ENCODE measurements at places on chromosomes 13 and 19.

GRCh38 chr13:31965361-31966066 is 66.1 kb upstream of the FRY start:
- no peaks in the 10 kb centered on the region for H3K27me3 ChIP-seq
- no peak overlapping the region for H3K4me3 ChIP-seq
- peaks cover 10% of the 10 kb centered on the region for H3K4me1 ChIP-seq
- no peak for DNase-seq
- no peak overlapping the region for H3K27ac ChIP-seq

- no peak for DNase-seq
- no peaks in the 10 kb centered on the region for H3K36me3 ChIP-seq
- H3K4me1 ChIP-seq, result no peaks in the 10 kb centered on the region
- H3K27me3 ChIP-seq, result no peaks in the 10 kb centered on the region
Measured at GRCh38 chr13:42360046-42360574, 88.2 kb downstream of the AKAP11 start.

DNA sequence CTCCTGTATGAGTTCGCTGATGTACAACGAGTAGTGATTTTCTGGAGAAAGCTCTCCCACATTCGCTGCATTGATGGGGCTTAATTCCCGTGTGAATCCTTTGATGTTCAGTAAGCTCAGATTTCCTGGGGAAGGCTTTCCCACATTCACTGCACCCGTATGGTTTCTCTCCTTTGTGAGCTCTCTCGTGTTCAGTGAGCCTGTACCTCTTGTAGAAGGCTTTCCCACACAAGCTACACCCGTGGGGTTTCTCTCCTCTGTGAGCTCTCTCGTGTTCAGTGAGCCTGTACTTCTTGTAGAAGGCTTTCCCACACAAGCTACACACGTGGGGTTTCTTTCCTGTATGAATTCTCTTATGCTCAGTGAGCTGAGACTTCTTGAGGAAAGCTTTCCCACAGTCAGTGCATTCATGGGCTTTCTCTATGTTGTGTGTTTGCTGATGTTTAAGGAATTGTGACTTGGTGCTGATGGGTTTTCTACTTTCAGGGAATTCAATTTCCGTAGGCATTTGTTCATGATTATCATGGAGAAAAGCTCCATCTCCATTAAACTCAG is 3.5 kb upstream of the ZNF577 start:
- H3K4me1 ChIP-seq, result peaks cover 4% of the 10 kb centered on the region
- no peak for DNase-seq
- H3K36me3 ChIP-seq, result peaks cover 77% of the 10 kb centered on the region

DNA sequence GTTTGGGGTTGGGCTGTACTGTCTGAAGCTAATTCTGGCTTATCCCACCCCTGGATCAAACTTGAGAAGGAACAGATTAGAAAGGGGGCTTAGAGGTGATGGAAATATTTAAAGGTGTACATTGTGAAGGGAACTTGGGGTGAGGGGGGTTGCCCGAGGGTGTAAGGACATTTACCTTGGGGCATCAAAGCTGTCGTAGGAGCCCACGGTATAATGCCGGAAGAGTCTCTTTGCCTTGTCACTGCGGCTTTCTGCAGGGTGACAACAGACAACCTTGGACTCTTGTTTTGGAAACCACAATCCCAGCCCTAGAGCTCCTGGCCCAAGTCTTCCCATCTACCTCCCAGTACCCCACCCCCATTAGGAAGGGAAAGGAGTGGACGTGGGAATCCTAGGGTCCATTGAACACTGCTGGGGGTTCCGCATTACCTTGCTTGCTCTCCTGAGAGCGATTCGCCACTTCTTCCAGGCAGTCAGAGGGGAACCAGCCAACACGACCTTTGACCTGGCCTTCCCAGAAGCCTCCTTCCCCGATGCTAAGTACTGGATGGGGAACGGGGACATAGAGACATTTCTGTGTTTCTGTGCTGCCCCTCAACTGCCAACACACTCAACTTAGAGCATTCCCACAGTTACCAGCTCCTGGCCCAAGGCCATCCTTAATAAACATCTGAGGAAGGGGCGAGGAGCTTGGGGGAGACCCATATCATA is 22.0 kb downstream of the SHANK1 start:
- no peaks in the 10 kb centered on the region for H3K4me1 ChIP-seq
- no peaks in the 10 kb centered on the region for H3K27me3 ChIP-seq
- H3K27ac ChIP-seq, result no peak overlapping the region
- no peak overlapping the region for H3K4me3 ChIP-seq
- no peaks in the 10 kb centered on the region for H3K36me3 ChIP-seq

GRCh38 chr19:3481241-3482090 is 1.1 kb upstream of the SMIM24 start:
- H3K4me1 ChIP-seq, result no peaks in the 10 kb centered on the region
- peaks cover 3% of the 10 kb centered on the region for H3K27me3 ChIP-seq
- no peaks in the 10 kb centered on the region for H3K36me3 ChIP-seq
- H3K4me3 ChIP-seq, result no peak overlapping the region
- no peak overlapping the region for H3K27ac ChIP-seq

GRCh38 chr19:33497131-33497777 is 24.3 kb downstream of the PEPD start:
- H3K4me3 ChIP-seq, result no peak overlapping the region
- H3K27ac ChIP-seq, result no peak overlapping the region
- no peaks in the 10 kb centered on the region for H3K4me1 ChIP-seq
- H3K27me3 ChIP-seq, result no peaks in the 10 kb centered on the region
- DNase-seq, result no peak
- peaks cover 15% of the 10 kb centered on the region for H3K36me3 ChIP-seq

DNA sequence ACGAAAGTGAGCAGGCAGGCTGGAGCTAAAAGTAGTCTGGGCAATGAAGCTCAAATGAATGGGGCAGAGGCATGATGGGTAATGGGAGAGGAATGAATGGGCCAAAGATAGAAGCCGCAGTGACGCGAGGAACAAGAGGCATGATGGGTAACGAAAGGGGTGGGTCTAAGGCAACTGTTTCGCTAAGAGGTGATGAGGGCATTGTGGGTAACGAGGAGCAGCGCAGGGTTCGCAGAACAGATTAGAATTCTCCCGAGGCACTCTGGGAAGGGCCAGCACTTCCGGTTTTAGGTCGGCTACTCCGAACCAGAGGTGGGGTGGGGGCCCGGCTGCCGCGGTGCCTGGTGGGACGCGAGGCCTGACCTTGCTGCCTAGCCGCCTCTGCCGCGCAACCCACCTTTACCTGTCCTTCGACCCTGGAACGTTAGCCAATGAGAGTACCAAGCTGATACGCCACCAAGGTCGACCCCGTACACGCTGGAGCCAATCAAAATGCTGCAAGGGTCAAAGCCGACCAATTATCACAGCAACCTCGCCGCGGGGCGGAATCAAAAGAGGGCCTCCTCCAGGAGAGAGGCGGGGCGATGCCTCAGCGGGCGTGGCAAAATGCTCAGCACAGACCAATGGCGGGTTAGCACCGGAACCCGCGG is 563 bp upstream of the TOMM40 start:
- H3K4me3 ChIP-seq, result peak overlapping the region; percentile 54
- peaks cover 48% of the 10 kb centered on the region for H3K36me3 ChIP-seq
- no peaks in the 10 kb centered on the region for H3K27me3 ChIP-seq
- H3K27ac ChIP-seq, result peak overlapping the region; percentile 90

DNA sequence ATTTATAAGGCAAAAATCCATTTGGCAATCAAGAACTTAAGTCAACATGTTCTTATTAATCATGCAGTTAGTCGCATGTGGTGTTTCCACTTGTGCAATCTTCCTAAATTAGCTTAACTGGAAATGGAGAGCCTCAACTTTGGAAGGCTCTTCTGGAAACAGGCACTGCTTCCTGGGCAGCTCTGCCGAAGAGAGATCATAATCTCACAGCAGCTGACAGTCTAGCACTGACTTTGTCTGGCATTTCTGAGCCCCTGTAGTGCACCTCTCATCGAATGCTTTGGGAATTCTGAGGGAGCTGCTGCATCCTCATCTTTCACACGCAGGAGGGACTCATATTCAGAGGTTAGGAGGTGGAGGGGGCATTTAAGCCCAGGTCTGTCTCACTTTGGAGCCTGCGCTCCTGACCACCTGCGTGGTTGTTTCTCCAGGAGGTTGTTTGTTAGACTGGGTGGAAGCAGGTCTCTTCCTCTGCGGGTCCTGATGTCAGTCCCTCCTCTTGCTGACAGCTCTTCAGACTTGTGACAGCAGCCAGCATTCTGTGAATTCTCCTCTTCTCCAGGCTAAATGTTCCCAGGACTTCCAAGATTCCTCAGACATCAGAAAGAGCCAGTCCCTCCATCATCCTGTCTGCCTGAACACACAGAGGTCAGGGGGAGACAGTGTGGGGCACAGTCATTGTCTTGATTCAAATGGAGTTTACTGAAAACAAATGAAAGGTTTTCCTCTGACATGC is 100.4 kb upstream of the GJB6 start:
- no peaks in the 10 kb centered on the region for H3K36me3 ChIP-seq
- DNase-seq, result no peak
- H3K4me1 ChIP-seq, result no peaks in the 10 kb centered on the region
- no peaks in the 10 kb centered on the region for H3K27me3 ChIP-seq
- no peak overlapping the region for H3K4me3 ChIP-seq
- no peak overlapping the region for H3K27ac ChIP-seq

DNA sequence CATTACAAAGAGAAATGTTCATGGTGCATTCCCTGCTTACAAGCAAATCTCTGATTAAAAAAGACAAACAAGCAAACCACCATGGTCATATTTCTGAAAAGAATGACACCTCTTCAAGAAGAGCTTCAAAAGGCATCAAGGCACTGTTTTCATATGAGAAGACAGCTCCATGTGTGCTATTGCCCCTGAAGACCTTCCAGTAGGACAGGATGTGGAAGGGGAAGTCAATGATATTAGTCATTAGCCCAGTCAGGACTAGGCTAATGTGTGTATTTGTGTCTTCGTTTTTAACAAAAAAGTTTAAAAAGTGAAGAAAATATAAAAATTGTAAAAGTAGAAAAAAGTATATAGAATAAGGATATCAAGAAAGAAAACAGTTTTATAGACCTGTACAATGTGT is 534.7 kb upstream of the ARGLU1 start:
- DNase-seq, result no peak
- H3K27ac ChIP-seq, result no peak overlapping the region
- H3K27me3 ChIP-seq, result no peaks in the 10 kb centered on the region
- H3K36me3 ChIP-seq, result no peaks in the 10 kb centered on the region
- H3K4me3 ChIP-seq, result no peak overlapping the region

GRCh38 chr19:5693195-5694166 is 3.4 kb downstream of the RPL36 start:
- H3K27me3 ChIP-seq, result no peaks in the 10 kb centered on the region
- H3K4me3 ChIP-seq, result no peak overlapping the region
- no peak overlapping the region for H3K27ac ChIP-seq
- no peak for DNase-seq

GRCh38 chr19:32910874-32911273 is 41.3 kb upstream of the SLC7A9 start:
- no peak overlapping the region for H3K27ac ChIP-seq
- H3K4me3 ChIP-seq, result no peak overlapping the region
- no peak for DNase-seq
- no peaks in the 10 kb centered on the region for H3K4me1 ChIP-seq
- no peaks in the 10 kb centered on the region for H3K27me3 ChIP-seq

Measured in tibial artery (tissue), 4 donors.